ENCODE measurements at places on chromosomes 1 and 21.

DNA sequence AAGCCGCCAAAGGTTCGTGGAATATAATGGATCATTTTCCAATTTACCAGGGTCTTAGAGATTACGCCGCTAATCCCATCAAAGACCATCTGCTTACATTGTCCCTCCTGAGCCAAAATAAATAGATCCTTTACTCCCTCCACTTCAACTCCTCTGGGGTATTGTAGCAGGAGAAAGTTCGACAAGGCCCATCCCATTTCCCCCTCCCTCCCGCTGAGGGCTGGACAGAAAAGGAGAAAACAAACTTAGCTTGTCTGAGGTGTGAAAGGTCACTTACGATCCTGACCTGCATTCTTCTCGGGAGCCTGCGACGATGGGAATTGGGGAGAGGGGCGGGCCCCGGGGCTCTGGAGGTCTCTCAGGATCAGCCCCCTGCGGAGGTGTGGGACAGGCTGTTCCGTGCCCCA lies 60.8 kb downstream of the MEF2D start:
- peak; percentile 40 for DNase-seq

GRCh38 chr21:33025489-33026442 lies at the start of gene OLIG2:
Gene OLIG2, plus strand, starts transcription at chr21:33025935. Its CDS starts 928 bp downstream, at chr21:33026863.
- DNase-seq = peak; percentile 86

GRCh38 chr1:153577138-153577537 lies 11.5 kb upstream of the S100A2 start:
- DNase-seq = no peak

DNA sequence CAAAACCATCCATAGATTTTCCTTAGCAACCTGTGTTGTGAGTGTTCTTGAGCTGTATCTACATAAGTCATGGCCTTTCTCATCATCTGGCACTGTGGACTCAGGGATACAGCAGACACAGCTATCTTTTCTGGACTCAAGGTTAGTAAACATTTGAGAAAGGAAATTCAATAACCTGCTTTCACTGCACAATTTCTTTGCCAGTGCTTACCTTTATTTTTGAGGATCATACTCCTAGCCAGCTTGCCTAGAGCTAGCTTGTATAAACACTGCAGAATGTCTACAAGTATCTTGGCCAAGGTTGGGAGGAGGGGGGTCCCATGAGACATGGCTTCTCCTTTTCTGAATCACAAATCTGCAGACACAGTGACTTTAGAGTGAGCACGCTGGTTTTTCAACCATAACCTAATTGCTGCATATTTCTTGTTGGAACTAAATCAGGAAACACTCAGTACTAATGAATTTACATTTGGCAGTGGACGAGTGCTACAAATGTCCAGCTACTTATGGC lies 27.2 kb downstream of the ADAMTS5 start:
- DNase-seq = no peak

GRCh38 chr1:41711581-41711980 lies 207.1 kb downstream of the HIVEP3 start:
- DNase-seq = no peak

DNA sequence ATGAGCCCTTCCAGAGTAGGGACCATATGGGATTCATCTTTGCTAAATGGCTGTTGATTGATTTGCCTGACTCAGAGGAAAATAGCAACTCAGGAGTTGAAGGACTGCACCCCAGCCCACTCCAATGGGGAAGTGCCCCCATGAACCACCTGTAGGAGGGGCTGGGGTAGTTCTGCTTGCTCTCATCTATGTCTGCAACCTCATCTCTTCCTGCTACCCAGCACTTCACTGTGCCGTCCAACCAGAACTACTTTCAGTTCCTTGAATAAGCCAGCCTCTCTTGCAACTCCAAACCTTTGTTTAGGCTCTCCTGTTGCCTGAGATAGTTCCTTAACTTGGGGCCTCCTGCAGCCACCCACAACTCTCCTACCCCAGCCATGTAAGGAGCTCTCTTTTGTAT lies 26.6 kb downstream of the BEND5 start:
- DNase-seq = no peak

DNA sequence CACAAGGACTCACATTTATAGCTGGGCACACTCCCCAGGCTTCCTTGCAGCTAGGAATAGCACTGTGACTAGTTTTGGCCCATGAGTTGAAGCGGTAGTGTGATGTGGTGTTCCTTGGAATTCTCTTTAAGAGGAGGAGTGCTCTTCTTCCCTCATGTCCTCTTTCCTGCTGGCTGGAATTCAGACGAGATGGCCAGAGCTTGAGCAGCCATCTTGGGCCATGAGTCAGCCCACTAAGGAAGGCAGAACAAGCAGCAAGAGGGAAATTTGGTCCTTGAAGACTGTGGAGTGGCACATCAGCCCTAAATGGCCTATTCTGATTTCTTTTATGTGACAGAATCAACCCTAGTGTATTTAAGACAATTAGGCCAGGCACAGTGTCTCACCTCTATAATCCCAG lies 20.0 kb downstream of the HTR6 start:
- no peak for DNase-seq

- DNase-seq = no peak
These were observed 338.0 kb downstream of the MATN1 start for GRCh38 chr1:30385246-30385995.

GRCh38 chr1:205582471-205583291 lies 49.1 kb downstream of the ELK4 start:
- no peak for DNase-seq

GRCh38 chr1:9867408-9868243 lies 42.4 kb downstream of the CTNNBIP1 start:
- peak; percentile 89 for DNase-seq

GRCh38 chr1:182080955-182081582 lies 19.6 kb upstream of the ZNF648 start:
- DNase-seq = peak; percentile 30

DNA sequence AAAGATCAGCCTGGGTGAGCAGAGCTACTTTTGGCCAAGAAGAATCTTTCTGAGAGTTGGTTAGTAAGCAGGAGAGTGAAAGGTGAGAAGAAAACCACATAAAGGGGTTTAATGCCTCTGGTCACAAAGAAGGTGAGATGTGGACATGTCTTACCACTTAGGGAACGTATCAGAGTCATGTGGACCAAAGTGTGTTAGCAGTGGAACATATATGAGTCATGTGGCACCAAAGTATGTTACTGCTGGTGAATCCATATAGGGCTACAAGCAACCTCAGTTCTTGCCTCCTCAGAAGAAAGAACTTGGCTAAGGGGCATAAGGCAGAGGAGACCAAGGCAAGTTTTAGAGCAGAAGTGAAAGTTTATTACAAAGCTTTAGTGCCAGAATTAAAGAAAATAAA lies 411.6 kb upstream of the NEGR1 start:
- no peak for DNase-seq

GRCh38 chr21:44519346-44520325 lies 20.4 kb downstream of the KRTAP10-1 start:
- no peak for DNase-seq

- no peak for DNase-seq
These were observed 1.8 kb downstream of the C2CD2 start for GRCh38 chr21:41951876-41952567.

- DNase-seq = no peak
These were observed 25.4 kb upstream of the MEF2D start for GRCh38 chr1:156525856-156526489.

GRCh38 chr1:23897083-23897482 lies 16.1 kb downstream of the CNR2 start:
- no peak for DNase-seq

DNA sequence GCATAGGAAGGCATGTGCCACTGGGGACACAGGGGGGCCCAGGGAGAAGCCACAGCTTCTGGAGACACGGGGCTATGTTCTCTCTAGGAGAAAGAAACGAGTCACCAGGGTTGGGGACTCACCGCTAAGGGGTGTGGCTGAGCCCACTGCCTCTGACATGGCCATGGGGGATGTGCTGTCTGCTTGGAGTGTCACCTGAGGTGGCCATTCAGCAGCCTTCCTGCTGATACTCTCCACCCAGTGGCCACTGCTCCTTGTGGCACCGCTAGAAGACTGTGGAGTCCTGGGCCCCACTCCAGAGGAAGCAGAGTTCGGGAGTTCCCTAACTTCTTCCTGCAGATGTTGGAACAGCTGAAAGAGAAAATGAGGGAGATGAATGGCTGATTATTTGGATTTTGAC lies 91.2 kb upstream of the SLC45A1 start:
- DNase-seq = no peak

GRCh38 chr1:247357781-247358211 lies 26.1 kb upstream of the ZNF496 start:
- DNase-seq = no peak

GRCh38 chr1:4084896-4085295 lies 184.8 kb upstream of the C1orf174 start:
- no peak for DNase-seq

DNA sequence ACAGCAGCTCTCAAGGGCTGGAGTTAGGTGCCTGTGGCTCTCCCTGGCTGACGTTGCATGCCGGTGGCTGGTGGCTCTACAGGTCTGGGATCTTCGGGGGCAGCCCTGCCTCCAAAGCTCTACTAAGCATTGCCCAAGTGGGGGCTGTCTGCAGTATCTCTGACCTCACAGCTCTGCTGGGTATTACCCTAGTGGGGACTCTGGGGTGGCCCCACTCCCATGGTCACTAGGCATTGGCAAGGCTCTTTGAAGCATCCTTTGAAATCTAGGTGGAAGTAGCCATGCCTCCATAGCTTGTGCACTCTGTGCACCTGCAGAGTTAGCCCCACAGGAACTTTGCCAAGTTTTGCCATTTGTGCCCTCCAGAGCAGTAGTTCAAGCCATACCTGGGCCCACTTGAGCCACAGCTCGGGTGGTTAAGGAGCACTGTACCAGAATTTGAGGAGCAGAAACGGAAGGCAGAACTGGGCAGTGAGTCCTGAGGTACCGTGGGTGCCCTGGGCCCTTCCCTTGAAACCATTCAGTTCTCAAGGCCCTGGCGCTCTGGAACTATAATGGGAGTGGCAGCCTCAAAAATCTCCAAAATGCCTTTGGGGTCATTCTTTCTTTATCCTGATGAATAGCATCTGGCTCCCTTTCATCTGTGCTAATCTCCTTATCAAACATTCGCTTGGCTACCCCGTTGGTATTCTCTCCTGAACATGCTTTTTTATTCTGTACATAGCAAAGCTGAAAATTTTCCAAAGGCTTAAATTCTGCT lies 15.4 kb downstream of the GJA4 start:
- no peak for DNase-seq
